Fibroblast of skin of right quadriceps (primary cell): ENCODE measurements at places on chromosomes 3 and 15.

GRCh38 chr3:99962703-99963102 is 145.0 kb downstream of the CMSS1 start:
- DNase-seq, result peak; percentile 87

DNA sequence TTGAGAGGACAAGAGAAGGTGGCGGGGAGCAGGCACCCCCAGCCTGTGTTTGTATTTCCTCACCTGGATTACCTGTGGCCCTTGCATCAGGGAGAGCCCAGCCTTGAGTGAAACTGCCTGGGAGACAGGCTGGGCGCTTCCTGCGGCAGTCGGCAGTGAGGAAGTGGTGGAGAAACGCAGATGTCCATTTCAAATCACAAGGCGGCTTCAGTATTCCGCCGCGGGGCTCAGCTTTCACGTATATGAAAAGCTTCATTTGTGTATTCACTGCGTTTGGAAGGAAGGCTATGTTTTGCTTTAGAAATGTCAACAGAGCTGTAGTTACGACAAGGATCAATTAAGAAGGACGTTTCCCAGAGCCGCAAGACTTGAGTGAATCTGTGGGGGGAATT is 167.4 kb upstream of the CTDSPL start:
- DNase-seq, result no peak

GRCh38 chr3:126472277-126473006 is 3.2 kb downstream of the ZXDC start:
- DNase-seq, result peak; percentile 80

- DNase-seq, result no peak
Measured at GRCh38 chr15:91469632-91470567, 369.8 kb downstream of the SV2B start.

DNA sequence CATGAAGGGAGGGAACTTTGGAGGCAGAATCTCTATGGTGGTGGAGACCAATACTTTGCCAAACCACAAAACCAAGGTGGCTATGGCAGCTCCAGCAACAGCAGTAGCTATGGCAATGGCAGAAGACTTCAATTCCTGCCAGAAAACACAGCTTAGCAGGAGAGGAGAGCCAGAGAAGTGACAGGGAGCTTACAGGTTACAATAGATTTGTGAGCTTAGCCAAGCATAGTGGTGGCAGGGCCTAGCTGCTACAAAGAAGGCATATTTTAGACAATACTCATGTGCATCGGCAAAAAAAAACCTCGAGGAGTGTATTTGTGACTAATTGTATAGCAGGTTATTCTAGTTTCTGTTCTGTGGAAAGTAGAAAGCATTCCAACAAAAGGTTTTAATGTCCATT is 6.4 kb upstream of the CSTA start:
- DNase-seq, result no peak

GRCh38 chr3:48208076-48208475 is 15.2 kb upstream of the CAMP start:
- no peak for DNase-seq

GRCh38 chr15:27990521-27991515 is 108.3 kb downstream of the OCA2 start:
- no peak for DNase-seq

GRCh38 chr3:71125738-71126137 is 457.8 kb downstream of the FOXP1 start:
- DNase-seq, result no peak

- DNase-seq, result no peak
Measured at GRCh38 chr3:15536856-15537255, 15.3 kb upstream of the COLQ start.

DNA sequence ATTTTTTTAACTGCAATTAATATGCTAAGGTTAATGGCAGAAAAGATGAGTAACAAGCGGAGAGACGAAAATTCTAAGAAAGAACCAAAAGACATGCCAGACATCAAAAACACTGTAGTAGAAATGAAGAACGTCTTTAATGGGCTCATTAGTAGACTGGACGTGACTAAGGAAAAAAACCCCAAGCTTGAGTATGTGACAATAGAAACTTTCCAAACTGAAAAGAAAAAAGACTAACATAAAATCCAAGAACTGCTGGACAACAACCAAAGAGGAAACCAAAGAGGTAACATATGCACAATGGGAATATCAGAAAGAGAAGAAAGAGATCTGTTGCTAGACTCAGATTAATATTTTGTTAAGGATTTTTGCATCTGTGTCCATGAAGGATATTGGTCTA is 94.6 kb upstream of the SETMAR start:
- DNase-seq, result no peak

- no peak for DNase-seq
Measured at GRCh38 chr3:129239991-129240390, 9.4 kb upstream of the COPG1 start.

- no peak for DNase-seq
Measured at GRCh38 chr3:11276901-11277300, 4.7 kb downstream of the ATG7 start.

GRCh38 chr3:68861521-68861920 is 70.8 kb downstream of the TAFA4 start:
- no peak for DNase-seq

DNA sequence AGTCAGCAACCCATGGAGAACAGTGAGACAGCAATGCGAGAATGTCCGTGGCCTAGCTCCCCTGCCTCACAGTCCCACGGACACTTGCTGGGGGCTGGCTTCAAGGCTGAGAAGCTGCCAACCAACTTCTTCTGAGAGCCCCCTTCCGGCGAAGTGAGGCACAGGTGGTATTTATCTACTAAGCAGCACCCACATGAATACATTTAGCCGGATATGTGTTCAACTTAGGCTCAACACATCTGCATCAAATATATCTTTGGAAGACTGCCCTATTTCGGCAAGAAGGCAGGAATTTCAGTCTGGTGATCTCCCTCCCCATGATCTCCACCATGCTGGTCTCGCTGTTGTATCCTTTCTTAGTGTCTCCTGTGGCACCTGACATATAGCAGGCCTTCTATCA is 340.9 kb upstream of the NR2E3 start:
- DNase-seq, result peak; percentile 76

DNA sequence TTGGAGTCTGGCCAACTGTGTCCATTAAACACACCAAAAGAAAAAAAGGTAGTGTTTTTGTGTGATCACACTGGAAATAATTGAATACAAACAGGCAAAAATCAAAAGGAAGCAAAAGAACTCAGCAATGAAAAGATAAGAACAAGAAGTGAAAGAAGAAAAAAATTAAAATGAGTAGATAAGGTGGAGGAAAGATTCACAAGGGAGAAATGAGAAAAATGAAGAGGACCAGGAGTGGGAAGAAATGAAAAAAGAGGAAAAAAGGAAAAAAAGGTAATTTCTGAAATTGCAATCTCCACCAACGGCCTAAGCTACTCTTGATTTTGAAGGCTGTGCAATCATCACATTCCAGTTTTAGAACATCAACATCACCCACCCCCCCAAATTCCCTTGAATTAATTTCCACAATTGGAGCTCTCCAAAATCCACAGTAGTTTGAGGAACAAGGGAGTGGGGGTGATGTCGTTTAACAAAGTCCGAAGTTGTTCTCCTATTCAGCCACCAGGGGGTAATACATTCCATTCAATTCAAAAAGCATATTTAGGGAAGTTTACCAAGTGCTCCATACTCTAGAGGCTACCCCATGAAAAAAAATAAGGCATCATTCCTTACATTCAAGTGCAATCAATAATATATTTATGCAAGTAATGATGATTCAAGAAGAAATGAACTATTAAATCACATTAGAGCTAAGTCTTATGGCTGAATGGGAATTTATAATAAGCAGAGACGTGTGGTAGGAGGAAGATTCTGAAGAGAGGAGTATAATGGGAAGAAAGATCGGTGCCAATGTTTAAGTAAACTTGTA is 37.4 kb downstream of the ZNF860 start:
- DNase-seq, result peak; percentile 44

- peak; percentile 65 for DNase-seq
Measured at GRCh38 chr15:70853973-70854665, at the start of gene LARP6. Gene LARP6, minus strand, starts transcription at chr15:70854157. Its CDS starts 69 bp downstream, at chr15:70854088.

GRCh38 chr3:25448750-25449692 is 21.0 kb downstream of the RARB start:
- peak; percentile 93 for DNase-seq

DNA sequence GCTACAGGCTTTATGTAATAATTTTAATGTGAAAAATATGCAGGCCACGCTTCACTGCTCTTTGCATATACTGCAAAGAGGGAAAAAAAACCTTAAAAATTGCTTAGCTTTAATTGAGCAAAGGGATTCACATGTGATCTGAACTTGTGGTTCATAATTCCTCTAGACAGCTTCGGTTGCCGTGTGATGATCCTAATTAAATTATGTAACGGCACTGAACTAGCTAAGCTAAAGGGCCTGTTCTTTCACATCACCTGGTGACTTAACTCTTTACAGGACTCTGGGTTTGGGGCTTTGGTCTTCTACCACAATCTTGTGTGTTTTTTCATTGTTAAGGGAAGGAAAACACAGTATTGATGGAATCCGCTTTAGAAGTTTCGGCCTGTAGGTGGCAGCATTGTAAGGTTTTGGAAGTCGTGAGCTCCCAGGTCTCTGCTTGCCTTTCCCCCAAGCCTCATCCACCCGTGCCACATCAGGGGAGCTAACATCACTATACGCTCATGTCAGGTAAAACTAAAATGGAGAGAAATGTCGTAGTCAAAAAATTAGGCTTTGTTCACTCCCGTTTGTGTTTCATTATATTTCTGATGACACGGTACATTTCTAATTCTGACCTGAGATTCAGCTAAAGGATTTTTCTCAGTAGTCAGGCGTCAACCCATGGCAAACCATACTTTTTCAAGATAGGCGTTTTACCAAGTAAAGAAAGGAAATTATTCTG is 205.6 kb upstream of the DPH6 start:
- DNase-seq, result peak; percentile 81

DNA sequence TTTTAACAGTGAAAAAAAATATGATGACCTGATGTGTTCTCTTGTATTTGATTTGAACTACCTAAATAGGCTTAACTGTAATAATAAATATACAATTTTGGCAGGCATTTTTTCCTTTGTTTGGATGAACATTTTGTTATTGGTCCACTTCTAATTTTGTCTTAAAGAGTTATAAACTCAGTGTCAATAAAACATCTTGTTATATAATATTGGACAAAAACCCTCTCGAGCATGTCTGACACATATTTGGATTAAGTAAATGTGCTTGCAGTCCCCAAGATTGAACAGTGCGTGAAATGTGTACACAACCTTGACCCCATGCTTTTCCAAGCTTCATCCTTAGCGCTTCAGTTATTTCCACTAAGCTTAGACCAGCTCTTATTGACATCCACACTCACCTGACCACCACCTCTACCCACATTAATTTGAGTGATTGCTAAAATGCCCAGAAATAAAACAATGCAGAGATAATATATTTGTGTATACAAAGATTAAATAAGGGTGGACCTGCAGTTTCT is 131.7 kb upstream of the ZBED2 start:
- no peak for DNase-seq

GRCh38 chr3:152050903-152051302 is 177.5 kb downstream of the SUCNR1 start:
- no peak for DNase-seq

DNA sequence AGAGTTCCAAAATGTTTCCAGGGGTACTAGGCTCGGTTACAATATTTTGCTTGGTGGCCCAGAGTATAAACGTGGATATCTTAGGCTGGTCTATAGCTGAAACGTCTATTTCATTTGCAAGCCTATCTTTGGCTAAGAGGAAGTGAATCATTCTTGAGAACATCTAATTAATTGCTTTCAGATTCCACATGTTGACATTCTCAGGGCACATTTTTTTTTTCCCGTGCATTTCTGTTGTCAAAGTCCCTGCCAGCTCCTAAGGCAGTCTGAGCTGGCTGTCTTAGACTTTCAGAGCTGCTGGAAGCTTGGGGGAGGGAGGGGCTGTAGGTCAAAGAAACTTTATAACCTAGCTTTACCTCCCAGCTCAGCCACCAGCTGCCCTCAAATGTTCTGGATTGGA is 23.2 kb upstream of the LAMP3 start:
- peak; percentile 88 for DNase-seq

- DNase-seq, result no peak
Measured at GRCh38 chr15:38750786-38751185, 186.2 kb upstream of the RASGRP1 start.

- DNase-seq, result no peak
Measured at GRCh38 chr15:40330368-40330836, 6.9 kb downstream of the INAFM2 start.

DNA sequence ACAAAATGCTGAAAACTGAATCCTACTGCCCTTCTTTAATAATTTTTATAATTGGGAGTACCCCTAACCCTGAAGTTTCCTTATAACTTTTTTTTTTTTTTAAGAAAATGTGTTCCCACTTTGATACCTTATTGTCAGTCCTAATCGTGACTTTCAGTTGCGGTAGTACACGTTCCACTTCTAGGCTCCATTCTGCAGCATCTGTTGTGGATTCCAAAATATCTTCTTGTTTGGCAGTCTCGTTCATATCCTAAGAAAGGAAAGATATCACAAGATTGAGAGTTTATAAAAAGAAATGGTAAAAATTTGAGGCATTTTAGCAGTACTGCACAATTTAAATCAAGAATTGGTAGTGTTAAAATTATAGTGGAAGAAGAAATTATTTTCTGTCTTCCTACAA is 30.8 kb downstream of the IFT57 start:
- DNase-seq, result no peak

- DNase-seq, result no peak
Measured at GRCh38 chr3:53725387-53725995, 120.7 kb downstream of the CHDH start.

GRCh38 chr3:128279601-128279880 is 126.3 kb downstream of the EEFSEC start:
- DNase-seq, result no peak

GRCh38 chr3:182179631-182180030 is 467.9 kb downstream of the SOX2 start:
- DNase-seq, result no peak

DNA sequence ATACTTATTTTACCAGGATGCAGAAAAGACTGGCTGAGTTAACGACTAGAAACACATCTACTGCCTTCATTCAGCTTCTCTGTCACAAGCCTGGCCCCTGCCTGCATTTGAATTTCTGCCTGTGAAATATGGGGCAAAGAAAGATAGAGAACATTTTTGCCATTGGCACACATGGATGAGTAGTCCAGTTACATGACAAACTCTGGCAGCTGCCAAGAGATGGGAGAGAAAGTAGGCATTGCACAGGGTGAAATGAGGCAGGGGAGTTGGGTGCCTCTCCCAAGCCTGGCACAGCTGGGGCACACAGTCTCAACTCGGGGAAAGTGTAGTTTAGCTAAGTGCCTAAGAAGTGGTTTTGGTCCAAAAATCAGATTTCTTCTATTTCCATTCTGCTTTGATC is 24.0 kb downstream of the ANXA2 start:
- DNase-seq, result no peak
